ENCODE measurements at places on chromosomes 4 and X. TPM values are rescaled to one million over a fixed set of nuclear protein-coding genes. Genes with fewer than 3 reads are reported as not detected.

GAGE1 gene
- total RNA-seq, result not detected

IL1RAPL2 gene
- total RNA-seq, result not detected

AWAT2 gene
- total RNA-seq, result not detected

XAGE1A gene
- total RNA-seq, result not detected

SLC34A2 gene
- total RNA-seq, result not detected

TBC1D14 gene
- 34.1 TPM for total RNA-seq

MAGEA9B gene
- total RNA-seq, result not detected

RNF212 gene
- 5.6 TPM for total RNA-seq

SPANXD gene
- not detected for total RNA-seq

IL21 gene
- 0.14 TPM for total RNA-seq

GABRA4 gene
- total RNA-seq, result not detected

ATP8A1 gene
- total RNA-seq, result 45.5 TPM

KLHL4 gene
- total RNA-seq, result not detected

TMPRSS11D gene
- not detected for total RNA-seq

ENPEP gene
- not detected for total RNA-seq

LGI2 gene
- not detected for total RNA-seq

NAA11 gene
- not detected for total RNA-seq

EGFL6 gene
- not detected for total RNA-seq

NAP1L5 gene
- total RNA-seq, result 17.9 TPM

ARHGAP4 gene
- 456 TPM for total RNA-seq

C4orf51 gene
- total RNA-seq, result not detected

PRKG2 gene
- total RNA-seq, result 0.39 TPM

UGT8 gene
- not detected for total RNA-seq

ZNF674 gene
- 1.2 TPM for total RNA-seq

CT47C1 gene
- not detected for total RNA-seq

ANK2 gene
- total RNA-seq, result 0.36 TPM

AR gene
- not detected for total RNA-seq

CDX4 gene
- not detected for total RNA-seq

GSX2 gene
- total RNA-seq, result not detected

PDE6B gene
- 12.4 TPM for total RNA-seq

HTN3 gene
- not detected for total RNA-seq

PRRG3 gene
- total RNA-seq, result not detected

RPA4 gene
- not detected for total RNA-seq

LANCL3 gene
- total RNA-seq, result 0.05 TPM

ADGRL3 gene
- not detected for total RNA-seq

ZNF41 gene
- total RNA-seq, result 3.9 TPM

SSX3 gene
- not detected for total RNA-seq

SYNPO2 gene
- total RNA-seq, result 0.41 TPM

RAB40A gene
- total RNA-seq, result 0.16 TPM

GLRA3 gene
- not detected for total RNA-seq

CLNK gene
- 0.17 TPM for total RNA-seq

PPP2R3B gene
- 12.1 TPM for total RNA-seq

EPHA5 gene
- total RNA-seq, result not detected

UBE2K gene
- total RNA-seq, result 35.9 TPM

GPM6B gene
- total RNA-seq, result not detected

NRK gene
- total RNA-seq, result not detected

USP17L20 gene
- total RNA-seq, result not detected

SLC16A2 gene
- total RNA-seq, result 0.22 TPM
